ENCODE measurements at places on chromosomes 5 and 9. TPM values are rescaled to one million over a fixed set of nuclear protein-coding genes. Genes with fewer than 3 reads are reported as not detected.

- H3K36me3 ChIP-seq: no peaks in the 10 kb centered on the region
- H3K27ac ChIP-seq: no peak overlapping the region
- peak; percentile 10 for DNase-seq
- no peaks in the 10 kb centered on the region for H3K27me3 ChIP-seq
- H3K4me1 ChIP-seq: no peaks in the 10 kb centered on the region
These were observed 446.0 kb downstream of the ISL1 start for GRCh38 chr5:51829230-51829629.

- H3K4me3 ChIP-seq: no peak overlapping the region
- H3K27me3 ChIP-seq: no peaks in the 10 kb centered on the region
- no peaks in the 10 kb centered on the region for H3K4me1 ChIP-seq
- no peak overlapping the region for H3K27ac ChIP-seq
- DNase-seq: peak; percentile 32
These were observed 481.8 kb upstream of the ARRDC3 start for GRCh38 chr5:91864962-91865361.

DNA sequence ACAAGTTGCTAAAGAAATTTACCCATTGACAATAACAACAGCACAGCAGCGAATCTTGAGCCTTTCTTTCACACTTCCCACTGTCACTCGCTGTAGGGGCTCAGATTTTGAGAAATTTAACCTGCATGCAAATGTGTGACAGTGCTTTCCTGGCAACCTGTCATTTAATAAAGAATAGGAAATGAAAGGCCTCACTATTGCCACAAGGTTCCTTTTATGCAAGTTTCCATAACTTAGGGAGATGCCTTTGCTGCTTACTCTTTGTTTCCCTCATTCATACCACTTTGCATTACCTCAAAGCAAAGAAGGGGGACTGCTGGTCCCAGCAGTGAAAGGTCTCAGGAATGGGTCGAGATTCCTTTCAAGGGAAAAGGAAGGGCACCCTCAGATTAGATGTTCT is 49.5 kb downstream of the PTCD2 start:
- no peak overlapping the region for H3K4me3 ChIP-seq
- H3K4me1 ChIP-seq: peaks cover 2% of the 10 kb centered on the region
- no peak for DNase-seq
- no peaks in the 10 kb centered on the region for H3K27me3 ChIP-seq
- H3K27ac ChIP-seq: no peak overlapping the region

Gene SPATA31E1
- total RNA-seq: not detected

Gene KCTD16
- 1.2 TPM for total RNA-seq

All from fibroblast of lung (primary cell).